ENCODE measurements at places on chromosomes 7 and 10.
A peak's percentile ranks its signal among the peaks of the same experiment; 100 is the strongest.

GRCh38 chr7:50981743-50982142, 199.0 kb upstream of the GRB10 start:
- DNase-seq: no peak

- DNase-seq: no peak
Observed at GRCh38 chr7:116967254-116967922, 14.1 kb downstream of the ST7 start.

DNA sequence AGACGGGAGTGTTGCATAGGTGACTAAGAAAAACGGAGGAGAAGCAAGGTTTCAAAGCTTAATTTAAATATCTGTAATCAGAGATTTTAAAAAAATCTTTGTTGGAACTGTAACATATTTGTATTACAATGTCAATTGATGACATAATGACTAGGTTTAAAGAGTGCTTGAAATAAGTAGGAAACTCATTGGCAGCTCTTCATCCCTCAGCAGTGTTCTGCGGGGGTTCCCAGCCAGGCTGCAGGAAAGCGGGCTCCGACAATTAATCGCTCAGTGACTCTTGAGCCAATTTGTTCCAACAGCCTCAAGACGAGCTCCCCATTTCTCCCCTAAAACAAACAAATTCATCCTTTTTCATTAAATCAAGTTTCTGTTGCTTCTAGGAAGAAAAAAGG, 22.6 kb downstream of the CPXM2 start:
- no peak for DNase-seq

GRCh38 chr10:80544316-80544953, 6.7 kb downstream of the SH2D4B start:
- no peak for DNase-seq

GRCh38 chr7:34916267-34916666, 121.0 kb downstream of the DPY19L1 start:
- DNase-seq: no peak

DNA sequence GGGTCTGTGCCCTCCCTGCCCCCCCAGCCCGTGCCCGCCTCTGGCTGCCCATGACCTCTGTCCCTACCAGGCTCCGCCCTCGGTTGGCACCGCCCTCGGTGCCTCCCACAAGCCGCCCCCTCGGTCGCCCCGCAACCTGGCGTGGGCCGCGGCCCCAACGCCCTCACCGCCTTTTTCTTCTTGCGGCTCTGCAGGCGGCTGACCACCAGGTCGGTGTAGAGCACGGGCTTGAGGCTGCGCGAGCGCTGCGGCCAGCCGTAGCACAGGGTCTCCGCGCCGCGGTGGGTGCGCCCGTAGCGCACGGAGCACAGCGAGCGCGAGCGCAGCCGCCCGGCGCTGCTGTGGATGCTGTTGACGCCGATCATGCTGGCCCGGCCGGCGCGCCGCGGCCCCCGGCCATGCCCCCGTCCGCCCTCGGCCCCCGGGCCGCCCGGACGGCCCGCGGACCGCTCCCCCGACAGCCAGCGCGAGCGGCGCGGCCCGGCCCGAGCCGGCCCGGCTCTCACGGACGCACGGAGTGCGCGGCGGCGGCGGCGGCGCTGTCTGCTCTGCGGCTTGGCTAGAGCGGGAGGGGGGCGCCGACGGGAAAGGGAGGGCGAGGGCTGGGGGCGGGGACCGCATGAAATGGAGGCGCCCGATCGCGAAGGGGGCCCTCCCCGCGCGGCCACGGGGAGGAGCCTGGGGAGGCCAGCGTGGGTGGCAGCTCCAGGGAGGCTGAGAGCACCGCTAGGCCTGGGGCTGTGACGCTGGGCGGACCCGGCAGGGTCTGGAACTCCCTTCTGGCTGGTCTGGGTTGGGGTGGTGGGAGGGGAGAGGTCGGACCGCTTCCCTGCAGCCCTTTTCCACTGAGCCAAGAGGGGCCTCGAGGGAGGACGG, 9.6 kb downstream of the PSD start:
- DNase-seq: no peak

DNA sequence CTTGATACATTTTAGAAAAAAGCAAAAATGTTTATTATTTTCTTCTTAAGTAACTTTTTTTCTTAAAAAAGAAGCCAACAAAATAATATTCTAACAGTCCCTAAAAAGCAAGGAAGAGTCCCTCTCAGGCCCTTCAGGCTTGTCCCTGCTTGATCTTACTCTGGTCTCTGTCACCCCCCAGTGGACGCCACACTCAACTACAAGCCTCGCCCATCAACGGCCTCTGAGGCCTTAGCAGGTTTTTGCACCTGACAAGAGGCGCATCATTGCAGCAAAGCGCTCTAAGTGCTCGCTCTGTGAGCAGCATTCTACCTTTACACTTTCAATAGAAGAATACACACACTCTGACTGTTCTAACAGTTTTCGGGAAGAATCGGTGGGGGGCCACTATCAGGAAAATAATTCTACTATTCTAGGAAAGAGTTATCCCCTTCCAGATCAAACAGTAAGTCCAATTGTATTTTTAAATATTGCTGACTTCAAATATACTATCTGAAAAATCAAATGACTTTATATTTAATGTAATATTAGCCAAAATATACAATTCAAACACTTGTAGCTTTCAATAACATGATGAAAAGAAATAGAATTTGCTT, 139.2 kb downstream of the USP6NL start:
- peak; percentile 32 for DNase-seq

DNA sequence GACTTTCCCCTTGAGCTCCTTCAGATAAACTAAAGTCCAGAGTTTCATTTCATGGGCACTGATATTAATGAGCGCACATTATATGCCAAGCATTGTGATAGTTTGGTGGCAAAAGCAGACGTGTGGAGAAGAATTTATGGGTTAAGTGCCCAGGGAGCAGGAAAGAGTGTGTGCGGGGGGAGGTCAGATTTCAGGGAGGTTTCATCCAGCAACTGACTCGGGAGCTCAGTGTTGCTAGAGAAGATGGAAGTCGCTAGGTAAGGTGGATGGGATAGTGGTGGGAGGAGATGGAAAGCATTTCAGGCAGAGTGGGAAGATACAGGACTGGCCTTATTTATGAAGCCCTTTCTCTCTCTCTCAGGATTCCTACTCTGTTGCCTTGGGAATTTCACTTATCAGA, 223.0 kb downstream of the SNX10 start:
- DNase-seq: no peak

DNA sequence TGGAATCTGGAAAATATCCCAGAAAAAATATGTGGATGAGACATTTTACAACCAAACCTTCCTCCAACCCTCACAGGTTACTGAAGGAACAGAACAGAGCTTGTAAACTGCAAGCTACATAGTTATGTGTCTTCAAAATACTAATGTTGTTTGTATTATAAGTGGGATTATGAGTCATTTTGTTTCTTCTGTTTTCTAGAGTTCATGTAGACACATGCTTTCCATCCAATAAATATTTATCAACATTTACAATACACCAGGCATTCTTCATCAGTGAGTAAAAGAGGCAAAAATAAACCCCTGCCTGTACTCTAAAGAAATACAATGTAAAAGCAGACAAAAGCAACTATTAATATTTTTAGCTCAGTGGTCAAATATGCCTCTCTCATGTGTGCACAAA, 38.0 kb upstream of the TES start:
- DNase-seq: no peak

- no peak for DNase-seq
Observed at GRCh38 chr7:116653204-116653603, 18.8 kb upstream of the MET start.

DNA sequence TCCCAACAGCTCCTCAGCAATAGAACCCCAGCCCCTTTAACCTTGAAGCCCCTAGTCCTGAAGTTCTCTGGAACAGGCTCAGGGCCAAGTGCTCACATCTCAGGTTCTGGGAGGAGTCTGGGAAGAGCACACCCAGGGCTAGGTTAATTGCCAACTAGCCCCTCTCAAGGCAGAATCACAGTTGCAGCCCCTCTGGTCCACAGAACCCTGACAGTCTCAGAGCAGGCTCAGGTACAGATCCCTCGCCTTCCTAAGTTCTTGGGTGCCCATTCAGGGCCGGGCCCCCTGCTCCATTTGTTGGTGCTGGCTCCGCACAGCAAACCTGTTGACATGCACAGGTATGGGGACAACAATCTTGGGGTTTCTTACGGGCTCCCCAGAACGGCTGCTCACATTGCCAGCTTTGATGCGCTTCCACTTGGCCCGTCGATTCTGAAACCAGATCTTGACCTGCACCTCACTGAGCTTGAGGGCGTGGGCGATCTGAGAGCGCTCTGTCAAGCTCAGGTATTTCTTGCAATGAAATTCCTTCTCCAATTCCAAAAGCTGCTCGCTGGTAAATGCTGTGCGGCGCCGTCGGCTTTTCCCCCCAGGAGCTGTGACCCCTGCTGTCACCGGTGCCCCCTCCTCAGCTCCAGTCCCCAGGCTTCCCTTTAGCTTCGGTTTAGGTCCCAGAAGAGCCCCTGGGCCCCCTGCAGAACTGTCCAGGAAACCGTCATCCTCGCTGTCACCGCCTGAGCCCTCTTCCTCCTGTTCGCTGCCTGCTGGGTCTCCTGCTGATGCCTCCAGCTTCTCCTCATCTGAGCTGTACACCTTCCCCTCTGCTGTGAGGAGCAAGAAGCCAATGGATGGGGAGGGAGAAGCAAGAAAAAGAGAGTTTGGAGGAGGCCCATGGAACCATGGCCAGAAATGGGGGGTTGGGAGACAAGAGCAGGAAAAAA, 18.9 kb downstream of the GBX1 start:
- no peak for DNase-seq

DNA sequence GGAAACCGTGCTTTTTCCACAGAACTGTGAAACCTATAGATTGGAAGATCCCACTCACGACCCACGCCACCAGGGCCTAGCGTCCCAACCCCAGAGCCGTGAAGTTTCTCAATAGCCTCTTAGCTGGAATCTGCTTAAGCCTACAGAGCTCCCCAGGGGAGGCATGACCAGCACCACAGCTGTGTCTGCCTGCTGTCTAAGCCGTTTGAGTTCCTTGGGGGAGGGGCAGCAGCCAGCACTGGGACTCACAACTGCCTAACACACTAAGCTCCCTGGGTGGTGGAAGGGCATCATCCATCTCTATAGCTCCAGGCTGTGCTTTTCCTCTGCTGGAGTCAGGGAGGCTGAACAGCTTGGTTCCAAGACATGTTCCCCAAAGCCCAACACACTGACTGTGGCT, 26.0 kb upstream of the TMEM140 start:
- no peak for DNase-seq

GRCh38 chr7:127844165-127844564, 187.1 kb downstream of the LRRC4 start:
- no peak for DNase-seq

DNA sequence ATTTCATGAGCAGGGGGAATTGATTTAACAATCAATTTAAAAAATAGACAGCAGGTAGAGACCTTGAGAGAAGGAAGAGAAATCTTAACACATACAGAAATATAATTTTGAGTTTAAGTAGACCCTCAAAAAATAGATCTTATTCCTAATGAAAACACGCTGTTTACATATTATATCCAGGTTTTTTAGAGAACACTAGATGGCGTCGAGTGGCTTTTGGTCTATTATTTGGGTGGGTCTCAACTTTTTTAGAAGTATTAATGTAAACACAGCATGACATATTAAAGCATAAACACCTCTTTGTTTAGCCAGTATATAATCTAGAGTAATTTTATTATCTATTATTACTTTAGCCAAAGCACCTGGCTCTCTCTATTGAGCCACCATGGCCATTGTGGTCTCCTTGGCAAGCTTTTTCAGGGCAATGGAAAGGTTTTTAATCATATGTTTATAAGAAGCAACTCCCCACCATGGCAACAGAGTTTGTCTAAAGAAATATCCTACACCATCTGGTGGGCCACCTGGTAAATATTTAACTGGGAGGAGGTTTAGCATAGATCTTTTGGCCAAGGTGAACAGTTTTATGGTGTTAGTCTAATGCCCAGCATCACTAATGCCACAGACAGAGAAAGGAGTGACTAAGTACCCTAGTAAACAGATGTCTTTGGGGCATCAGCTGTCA, 59.7 kb upstream of the PRSS1 start:
- DNase-seq: no peak

- DNase-seq: no peak
Observed at GRCh38 chr7:100855515-100855914, 3.0 kb downstream of the SLC12A9 start.

GRCh38 chr7:158887594-158887993, 31.2 kb downstream of the DYNC2I1 start:
- no peak for DNase-seq

- DNase-seq: no peak
Observed at GRCh38 chr10:22433875-22434274, 88.6 kb downstream of the SPAG6 start.

DNA sequence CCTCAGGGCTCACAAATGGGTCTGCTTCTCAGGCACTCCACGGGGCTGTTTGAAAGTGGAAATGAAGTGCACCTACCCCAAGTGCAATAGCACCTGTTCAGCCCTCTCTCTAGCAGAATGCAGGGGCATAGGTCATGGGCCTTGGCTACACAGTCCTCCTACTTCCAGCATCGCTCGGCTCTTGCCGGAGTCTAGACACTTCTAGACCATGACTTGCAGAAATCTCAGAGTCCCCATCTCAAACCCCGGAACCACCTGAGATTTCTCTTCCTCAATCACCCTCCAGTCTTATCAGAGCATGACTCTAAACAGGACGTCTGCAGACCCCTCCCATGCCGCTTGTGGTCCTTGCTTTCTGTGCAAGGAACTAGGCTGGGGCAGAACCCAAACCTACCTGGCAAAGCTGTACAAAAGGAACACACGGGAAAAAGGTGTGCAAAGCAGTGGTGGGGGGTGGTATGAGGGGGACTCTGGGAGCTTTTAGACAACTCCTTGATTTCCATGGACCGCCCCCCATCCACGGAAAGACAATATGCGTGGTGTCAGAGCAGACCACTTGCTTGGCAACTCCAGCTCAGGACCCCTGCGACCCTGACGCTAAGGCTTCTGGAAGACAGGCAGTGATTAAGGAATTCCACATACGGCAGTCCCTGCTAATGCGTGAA, 13.8 kb downstream of the TMEM273 start:
- DNase-seq: no peak

DNA sequence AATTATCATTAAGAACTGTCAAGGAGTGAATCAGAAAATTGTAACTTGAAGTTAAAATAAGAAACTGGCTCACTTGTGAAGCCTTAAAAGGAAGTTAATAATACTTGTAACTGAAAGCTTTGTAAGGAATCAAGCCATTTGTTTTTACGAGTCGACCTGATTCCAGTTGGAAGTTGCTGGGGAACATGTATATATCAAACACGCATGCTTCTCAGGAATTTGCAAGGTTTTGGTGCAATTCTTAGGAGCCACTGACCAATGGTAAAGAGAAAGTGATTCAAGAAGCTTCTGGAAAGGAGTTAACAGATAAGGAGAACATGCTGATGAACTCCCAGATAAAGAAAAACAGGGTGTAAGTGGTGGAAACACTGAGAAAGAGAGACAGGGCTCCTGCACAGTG, 56.4 kb downstream of the ETV1 start:
- DNase-seq: no peak

DNA sequence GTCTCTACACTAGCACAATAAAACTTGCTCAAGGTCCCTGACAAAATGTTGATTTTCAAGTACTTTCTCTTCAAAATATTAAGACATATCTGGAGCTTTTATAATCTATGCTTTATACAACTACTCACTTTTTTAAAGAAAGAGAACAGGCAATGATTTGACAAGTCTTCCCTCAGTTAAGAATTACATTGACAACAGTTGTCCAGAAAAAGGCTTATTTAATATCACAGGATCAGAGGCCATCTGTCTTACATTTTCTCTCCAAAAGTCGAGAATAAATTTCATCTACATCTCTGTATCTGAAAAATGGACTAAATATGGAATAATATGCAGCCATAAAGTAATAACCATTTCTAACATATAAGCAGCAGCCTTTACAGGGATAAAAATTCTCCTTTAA, 8.2 kb upstream of the RNF148 start:
- DNase-seq: no peak

- no peak for DNase-seq
Observed at GRCh38 chr7:116952635-116953371, 498 bp upstream of the ST7 start.

Data from CMK (cell line).